ENCODE measurements at places on chromosomes 2 and 18.

DNA sequence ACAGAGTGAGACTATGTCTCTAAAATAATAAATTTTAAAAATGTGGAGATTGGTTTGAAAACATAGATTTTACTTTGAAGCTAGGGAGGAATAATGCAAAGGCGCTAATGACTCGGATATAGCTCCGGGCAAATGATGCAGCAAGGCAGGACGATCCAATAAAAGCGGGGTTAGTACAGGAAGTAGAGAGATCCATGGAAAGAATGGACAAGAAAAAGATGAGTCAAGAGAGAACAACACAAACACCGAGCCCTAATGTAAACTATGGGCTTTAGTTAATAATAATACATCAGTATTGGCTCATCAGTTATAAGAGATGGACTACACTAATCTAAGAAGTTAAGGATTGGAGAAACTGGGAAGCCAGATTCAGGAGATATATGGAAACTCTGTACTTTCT, 74.5 kb downstream of the QPCT start:
- DNase-seq = no peak

DNA sequence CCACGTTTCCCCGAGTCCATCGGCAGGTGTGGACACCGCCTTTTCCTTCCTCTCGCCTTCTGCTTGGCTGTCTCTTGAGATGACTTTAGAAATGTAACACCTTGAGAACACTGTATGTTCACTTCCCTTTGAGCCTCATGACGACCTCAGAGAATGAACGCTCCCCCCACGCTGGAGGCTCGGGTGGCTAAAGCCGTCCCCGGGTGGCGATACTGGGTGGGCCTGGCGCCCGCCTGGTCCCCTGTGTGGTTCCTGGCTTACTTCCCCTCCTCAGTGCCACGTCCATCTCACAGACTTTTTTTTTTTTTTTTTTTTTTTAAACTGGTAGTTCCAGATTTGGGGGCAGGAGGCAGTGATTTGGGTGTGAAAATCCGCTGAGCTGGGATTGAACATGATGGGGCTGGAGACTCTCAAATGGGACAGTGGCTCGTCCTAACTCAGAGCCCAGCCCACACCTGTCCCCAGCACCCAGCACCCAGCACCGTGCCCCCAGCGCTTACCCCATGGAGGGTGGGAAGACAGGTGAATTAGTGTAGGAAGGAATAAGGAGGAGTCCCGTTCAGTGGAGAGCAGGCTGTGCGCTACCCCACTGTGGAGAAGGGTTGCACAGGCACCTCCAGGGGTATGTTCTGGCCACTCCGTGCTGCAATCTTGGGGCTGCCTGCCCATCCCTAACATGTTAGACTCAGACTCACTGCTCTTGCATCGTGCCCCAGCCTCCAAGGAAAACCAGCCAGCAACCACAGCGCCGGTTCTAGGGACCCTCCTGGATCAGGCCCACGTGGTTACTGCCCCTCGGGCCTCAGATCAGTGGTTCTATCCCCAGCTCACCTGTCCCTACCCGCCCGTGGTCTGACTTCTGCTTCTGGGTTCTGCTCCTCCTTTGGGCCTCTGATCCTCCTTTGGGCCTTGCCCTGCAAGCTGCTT, 174.0 kb downstream of the ASB1 start:
- DNase-seq = no peak

GRCh38 chr2:238504181-238504931, 77.6 kb downstream of the ASB1 start:
- no peak for DNase-seq

DNA sequence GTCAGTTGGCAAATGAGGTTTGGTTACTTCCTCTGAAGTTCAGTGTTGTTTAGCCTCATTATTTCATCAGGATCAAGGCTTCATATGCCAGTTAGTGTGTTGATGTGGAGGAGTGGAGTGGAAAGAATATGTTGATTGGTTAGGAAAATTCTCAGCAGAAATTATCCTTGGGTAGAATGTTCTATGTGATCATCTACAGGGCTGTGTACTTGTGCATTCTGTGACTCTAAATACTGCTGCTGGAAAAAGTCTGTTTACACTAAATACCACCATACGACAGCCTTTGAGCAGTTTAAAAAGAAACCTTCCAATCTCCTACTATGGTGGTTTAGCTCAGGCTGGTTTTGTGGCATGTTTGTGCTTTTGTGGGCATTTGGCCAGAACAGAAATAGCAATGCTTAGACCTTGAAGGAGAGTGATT, 25.8 kb downstream of the CAB39 start:
- no peak for DNase-seq

DNA sequence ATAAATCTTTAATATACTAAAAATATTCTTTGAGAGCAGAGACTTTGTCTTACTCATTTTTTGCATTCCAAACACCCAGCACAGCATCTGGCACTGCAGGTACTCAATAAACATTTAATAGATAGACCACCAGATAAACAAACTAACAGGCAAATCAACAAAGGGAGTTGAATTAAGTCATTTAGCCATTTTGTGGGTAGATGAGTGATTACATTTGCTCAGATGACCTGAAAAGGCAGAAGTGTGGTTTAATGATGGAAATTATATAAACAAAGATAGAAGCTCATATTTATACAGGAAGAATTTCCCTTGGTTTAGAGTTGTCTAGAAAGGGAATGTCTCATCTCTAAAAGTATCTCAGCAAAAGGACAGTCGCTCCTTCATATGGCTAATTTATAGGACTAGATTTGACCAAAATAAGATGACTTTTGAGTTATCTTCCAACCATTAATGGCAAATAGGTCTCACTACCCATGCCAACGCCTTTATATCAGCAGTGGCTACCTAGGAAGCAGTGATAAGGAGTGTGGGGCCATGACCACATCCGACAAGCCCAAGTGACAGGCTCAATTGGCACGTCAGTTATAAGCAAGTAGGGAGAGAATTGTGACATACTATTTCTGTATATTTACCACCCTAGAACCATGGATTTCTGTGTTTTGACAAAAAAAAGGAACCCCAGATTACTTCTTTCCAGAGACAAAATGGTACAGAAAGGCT, 173.5 kb downstream of the ATAD2B start:
- no peak for DNase-seq
